ENCODE measurements at places on chromosomes 5 and 9. TPM values are rescaled to one million over a fixed set of nuclear protein-coding genes. Genes with fewer than 3 reads are reported as not detected.

KCNIP1 gene
- 2.0 TPM for total RNA-seq

SLC36A2 gene
- total RNA-seq, result not detected

CDKN2A gene
- total RNA-seq, result 22.4 TPM

SPINK13 gene
- total RNA-seq, result 0.58 TPM

QRFP gene
- not detected for total RNA-seq

MLLT3 gene
- total RNA-seq, result 29.3 TPM

PDE6A gene
- not detected for total RNA-seq

- DNase-seq, result no peak
These were observed 87.5 kb downstream of the TTLL11 start for GRCh38 chr9:122005597-122005996.

- no peak for DNase-seq
These were observed 134.2 kb downstream of the ADAMTS2 start for GRCh38 chr5:179211068-179211467.

DNA sequence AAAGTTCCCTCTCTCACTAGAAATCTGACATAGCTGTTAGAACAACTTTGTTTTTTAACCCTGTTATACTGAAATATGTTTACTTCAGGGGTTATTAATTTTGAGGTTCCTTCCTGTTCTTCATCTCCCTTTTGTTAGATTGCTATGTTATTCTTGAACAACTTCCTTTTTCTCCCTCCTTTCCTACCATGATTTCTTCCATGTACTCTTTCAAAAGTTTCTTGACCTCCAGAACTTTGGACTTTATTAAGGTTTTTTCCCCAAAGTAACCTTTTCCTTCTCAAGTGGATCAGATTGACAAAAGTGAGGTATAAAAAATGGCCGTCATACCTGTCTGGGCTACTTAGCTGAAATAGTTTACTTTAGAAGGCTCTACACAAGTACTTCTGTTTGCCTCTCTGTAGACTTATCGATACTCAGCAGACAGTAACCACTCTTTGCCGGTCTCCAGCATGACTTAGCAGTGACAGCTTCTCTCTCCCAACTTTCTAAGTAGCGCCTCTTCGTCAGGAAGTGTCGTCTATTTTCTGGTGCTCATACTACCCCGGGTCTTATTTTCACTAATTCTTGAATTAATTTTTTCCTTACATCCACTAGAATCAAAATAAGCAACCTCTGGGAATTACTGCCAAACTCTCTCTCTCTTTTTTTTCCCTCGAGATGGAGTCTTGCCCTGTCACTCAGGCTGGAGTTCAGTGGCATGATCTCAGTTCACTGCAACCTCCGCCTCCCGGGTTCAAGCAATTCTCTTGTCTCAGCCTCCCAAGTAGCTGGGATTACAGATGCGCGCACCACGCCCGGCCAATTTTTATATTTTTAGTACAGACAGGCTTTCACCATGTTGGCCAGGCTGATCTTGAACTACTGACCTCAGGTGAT, 19.7 kb downstream of the NFIL3 start:
- no peak for DNase-seq

DNA sequence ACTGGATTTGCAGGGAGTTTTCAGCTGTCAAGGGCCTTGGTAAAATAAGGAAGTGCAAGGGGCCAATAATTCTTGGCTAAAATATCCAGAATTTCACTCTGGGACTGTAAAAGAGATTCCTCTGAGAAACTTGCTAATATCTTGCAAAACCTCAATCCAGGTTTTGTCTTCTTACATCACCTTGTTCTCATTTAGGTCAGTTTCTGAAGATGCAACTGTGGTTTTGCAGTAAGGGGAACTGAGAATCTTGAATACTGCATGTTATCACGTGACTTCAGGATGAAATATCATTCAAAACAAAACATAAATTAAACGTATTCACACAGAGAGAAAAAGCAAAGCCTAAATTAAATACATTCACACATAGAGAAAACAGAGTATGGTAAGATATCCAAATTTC, 35.0 kb upstream of the RIC1 start:
- no peak for DNase-seq

DNA sequence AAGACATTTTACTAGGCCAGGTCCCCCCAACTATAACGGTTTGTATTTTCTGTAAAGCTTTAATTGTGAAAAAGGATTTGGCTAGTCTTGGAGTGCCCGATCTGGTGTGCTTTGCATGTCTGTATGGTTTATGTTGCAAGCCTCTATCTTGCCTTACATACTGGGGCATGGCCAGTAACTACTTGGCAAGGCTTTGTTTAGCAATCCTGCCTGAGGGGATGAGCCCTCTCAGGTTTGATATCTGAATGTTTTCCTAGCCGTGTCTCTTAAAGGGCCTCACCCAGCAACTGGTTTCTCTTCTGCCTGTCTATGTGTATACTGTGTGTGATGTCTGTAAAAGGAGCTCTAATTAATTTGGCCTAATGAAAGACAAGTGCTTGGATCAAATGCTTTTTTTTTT, 61.3 kb upstream of the SPINK5 start:
- no peak for DNase-seq

DNA sequence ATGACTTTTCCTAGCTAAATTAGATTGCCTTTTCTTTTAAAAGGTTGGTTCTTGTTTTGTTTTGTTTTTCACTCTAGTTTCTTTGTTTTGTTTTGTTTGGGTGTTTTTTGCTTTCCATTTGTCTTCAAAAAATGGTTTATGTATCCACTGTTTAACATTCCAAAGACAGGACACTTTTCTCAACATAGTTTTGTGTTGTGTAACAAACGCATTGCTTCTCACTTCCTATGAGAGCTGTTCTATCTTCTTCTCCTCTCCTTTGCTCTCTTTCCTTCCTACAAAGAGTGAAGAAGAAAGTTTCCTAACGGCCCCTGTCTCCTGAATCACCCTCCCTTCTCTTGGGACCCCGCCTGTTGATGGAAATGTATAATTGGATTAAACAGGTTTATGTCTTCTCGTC, 539.7 kb downstream of the ACTL7B start:
- no peak for DNase-seq

GRCh38 chr9:85640425-85640824, 101.3 kb downstream of the AGTPBP1 start:
- DNase-seq, result no peak
